ENCODE measurements at places on chromosomes 3 and 15.

DNA sequence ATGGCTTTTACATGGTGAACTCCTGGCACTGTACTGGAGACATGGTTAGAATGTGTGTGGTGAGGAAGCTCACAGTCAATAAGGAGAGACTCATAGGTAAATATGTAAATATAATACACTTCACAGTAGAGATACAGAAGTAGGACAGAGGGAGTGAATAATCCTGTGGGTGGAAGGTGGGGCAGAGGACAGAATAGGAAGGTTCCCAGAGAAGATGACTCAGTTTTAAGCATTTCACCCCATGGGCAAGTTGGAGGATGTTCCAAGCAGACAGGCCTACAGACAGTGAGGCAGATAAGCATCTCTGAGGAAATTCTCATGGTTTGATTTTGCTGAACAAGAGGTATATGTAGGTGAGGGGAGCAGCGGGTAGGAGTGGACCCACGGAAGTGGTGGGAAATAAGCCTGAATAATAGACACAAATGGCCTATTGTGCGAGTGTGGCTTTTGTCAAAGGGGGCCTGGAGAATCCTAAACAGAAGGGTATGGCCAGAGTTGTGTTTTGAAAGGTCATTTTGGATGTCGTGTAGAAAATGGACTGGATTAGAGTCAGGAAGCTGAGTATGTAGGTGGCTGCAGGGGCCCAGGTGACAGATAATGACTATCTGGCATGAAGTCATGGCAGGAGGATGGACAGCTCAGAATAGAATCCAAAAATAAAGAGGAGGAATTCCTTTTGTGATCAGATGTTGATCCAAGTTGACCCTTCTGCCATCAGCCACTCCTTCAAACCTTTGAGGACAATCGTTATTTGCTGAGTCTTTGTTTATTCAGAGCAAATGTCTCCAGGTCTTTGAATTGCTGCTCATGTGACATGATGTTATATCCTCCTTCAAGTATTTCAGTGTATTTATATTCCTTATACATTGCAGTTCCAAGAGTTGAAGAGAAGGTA is 97.3 kb upstream of the THRB start:
- DNase-seq = no peak

DNA sequence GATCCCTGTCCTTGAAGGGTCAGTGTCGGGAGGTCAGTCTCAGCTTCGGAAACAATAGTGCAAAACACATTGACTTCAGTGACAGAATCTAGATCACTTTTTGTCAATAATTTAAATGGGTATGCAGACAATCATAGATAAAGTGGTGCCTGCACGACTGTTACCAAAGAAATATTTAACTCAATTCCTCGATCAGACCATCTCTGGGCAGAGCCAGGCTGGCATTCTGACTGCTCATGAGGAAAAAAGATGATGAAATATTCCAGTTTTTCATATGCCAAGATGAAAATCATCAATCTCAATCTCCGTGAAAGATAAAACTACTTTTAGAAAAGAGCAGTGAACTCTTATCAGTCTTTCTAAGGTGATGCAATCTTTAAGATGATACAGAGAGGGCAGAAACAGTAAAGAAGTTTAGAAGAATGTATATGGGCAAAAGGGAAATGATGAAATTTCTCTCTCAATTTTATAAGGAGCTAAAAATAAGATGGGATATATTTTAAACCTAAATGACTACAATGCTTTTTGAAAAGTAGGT is 169.9 kb downstream of the WDR72 start:
- DNase-seq = no peak

GRCh38 chr3:30605005-30605404 is 1.4 kb upstream of the TGFBR2 start:
- DNase-seq = no peak

DNA sequence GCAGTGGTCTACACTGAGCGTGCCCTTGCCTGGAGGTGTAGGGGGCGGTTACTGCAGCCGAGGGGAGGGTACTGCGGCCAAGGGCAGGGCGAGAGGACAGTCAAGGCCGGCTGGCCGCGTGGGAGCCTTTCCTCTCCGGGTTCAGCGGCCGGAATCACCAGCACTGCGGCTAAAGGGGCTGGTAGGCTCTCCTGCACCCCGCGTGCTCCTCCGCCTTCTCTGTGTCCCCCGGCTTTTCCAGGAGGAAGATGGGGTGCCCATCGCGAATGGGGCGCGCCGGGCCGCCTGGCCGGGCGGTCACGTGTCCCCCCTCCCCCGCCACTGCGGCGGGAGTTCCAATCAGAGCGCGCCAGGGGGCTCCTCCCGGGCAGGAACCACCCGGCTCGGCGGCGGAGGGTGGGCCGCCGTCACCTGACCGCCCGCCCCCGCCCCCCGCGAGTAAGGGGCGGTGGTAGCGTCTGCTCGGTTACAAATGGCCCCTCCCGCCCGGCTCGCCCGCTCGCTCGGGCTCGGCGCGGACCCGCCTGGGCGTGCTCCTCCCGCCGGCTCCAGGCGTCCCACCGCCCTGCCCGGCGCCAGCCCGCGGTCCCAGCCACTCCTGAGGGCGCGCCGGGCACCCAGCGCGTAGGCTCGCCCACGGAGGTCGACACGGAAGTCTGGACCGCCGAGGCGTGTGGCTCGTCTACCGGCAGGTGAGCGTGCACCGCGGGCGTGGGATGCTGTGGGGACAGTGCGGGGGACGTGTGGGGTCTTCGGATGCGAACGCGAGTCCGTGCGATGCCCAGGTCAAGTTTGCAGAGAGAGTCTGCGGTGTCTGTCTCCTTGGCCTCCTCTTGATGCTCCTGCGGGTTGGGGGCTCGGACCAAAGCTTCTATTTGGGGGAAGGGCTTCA is 242.6 kb upstream of the TOPAZ1 start:
- DNase-seq = no peak

- DNase-seq = no peak
Observed at GRCh38 chr15:43241100-43241499, 20.3 kb upstream of the EPB42 start.

DNA sequence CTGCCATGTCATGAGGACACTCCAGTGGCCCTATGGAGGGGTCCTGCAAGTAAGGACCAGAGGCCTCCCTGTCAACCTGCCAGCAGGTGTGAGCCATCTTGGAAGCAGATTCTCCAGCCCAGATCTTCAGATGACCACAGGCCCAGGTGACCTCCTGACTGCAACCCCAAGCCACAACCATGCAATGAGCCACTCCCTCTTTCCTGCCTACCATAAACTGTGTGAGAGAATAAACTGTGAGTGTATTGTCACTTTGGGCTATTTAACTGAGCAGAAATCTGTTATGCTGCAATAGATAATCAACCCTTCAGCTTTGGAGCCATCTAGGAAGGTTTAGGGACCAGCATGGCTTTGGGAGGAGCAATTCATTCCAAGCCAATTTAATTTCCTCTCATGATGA is 367.9 kb downstream of the SHQ1 start:
- no peak for DNase-seq

DNA sequence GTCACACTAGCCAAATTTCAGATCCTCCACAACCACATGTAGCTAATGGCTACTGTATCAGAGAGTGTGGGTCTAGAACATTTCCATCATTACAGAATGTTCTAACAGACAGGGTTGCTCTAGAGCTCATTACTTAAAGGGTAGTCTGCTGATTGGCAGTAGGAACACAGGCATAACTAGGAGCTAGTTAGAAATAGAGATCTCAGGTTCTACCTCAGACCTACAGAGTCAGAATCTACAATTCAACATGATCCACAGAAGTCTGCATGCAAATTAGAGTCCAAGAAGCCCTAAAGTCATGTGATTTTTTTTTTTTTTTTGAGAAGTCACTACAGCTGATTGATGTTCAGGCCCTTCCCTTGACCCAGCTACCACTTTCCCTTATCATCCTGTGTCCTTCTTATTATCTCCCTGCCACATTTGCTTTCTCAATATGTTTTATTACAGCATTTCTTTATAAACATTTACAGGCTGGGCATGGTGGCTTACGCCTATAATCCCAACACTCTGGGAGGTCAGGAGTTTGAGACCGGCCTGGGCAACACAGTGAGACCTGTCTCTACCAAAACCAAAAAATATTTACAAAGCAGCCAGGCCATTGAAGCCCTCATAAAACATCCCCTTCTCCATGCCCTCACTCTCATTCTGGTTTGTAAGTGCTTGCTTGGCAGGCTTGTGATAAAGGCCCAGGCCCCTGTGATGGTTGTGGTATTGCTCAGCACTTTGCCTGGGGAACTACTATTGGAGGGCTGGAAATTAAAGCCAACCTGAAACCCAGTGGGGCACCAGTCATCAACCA is 3.8 kb upstream of the ABHD5 start:
- no peak for DNase-seq

GRCh38 chr3:124143047-124143446 is 151.1 kb upstream of the ROPN1 start:
- no peak for DNase-seq

DNA sequence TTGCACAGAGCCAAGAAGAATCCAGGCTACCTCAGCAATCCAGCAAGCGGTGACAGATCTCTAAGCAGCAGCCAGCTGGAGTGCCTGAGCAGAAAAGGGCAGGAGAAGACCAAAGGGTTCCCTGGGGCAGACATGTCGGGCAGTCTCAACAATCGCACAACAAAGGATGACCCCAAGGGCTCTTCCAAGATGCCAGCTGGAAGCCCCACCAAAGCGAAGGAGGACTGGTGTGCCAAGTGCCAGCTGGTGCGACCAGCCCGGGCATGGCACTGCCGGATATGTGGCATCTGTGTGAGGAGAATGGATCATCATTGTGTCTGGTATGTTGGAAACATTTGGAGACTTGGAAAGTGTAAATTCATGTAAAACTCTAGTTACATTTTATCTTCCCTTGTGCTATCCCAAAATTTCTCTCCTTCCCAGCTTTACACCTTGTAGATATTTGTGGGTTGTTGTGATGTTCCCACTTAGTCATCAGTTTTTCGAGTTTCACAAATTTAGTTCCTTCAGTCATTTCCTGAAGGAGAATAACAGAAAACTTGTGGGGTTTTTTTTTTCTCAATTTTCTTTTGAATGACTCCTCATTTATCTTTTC is 6.4 kb downstream of the ZDHHC23 start:
- DNase-seq = no peak

DNA sequence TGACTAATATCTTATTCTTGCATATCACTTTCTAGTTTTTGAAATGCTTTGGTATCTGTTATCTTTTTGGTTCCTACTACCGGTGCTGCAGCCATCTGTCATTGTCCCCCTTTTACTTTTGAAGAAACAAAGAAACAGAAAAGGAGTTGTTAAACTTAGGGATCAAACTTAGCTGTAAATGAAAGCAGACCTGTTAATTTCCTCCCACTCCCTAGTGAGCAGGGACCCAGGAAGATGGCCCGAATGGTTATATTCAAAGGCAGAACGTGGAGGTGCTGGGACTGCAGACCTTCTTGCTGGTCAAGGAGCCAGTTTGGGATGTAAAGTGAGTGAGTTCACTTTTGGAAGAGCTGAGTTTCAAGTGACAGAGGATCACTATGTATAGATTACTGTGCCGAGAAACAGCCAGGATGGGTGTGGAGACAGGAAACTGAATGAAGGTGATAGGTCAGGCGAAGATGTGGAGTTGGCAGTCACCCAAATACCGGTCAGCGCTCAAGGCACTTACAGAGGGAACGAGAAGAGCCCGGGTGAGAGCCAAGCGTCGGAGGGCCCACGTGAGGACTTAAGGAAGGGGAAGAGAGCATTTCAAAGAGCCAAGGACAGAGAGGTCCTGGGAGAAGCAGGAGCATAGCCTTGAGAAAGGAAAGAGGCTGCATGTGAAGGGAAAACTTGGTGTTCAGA is 20.1 kb downstream of the KBTBD8 start:
- peak; percentile 17 for DNase-seq

DNA sequence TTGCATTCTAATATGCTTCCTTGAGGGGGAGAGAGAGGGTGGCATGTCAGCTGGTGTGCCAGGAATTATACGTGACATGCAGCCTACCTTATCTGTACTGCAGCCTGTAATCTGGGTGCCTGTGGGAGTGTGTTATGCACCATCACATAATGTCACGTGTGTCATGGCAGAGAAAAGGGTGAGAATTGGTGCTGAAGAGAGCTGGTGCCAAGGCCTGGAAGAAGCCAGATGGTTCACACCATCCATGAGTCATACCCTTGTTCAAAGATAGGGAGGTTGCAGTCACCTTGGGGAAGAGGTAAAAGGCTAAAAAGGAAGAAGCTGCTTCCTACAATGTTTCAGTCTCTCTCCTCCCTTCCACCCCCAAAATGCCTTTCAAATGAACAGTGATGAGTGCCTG is 5.3 kb downstream of the BRPF1 start:
- no peak for DNase-seq

GRCh38 chr3:42670051-42670576 is 15.2 kb upstream of the KLHL40 start:
- DNase-seq = no peak

GRCh38 chr15:74955796-74956647 is 550 bp downstream of the RPP25 start:
- DNase-seq = peak; percentile 78

DNA sequence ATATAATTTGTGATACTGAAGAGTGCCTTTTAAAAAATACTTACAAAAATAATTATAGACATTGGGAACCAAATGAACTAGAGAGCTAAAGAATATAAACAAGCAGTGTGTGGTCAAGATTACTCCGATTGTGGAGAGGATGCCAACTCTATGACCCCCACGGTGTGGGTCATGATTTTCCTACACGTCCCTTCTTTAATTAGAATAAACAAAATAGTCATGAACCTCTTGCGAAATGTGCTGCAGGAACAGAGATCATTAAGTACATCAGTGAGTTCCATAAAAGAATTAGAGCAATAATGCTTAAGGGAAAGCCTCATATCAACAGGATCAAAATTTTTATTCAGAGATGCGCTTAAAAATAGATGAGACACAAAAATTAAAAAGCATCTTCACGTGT is 476.6 kb upstream of the ROBO1 start:
- DNase-seq = no peak

DNA sequence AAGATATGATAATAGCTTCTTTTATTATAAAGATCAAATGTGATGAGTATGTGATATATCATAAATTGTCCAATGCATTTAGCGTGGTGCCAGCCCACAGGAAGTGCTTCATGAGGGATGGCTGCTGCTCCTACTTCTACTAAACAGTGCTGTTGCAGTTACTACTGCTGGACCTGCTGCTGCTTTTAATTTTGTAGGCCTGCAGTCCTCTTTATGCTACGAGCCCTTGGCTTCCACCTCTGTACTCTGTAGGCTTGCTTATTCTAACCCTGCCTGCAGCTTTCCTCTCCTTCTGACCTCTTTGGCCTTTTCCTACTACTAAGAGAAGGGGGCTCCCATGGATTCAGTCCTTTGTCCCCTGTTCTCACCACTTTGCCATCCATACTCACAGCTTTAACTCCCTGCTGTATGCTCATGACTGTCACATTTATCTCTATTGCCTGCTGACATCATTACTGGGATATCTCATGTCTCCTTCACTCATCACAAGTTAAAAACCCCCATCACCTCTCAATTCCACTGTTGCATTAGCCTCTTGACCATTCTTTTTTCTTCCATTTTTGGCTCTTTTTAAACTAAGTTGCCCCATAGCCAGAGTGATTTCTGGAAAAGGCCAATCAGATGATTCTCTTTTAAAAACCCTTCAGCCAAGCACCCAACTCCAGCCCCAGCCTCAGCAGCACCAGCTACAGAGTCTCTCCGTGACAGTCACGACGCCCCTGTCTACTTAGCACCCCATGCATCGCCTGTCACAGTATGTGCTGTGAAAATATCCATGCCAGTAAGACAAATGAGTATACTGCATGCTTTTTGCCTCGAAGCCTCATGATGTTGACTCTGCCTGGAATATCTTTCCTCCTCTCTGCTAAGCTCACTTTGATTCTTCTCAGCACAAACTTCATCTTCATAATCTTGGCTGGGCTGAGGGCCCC is 56.3 kb downstream of the PLCL2 start:
- no peak for DNase-seq

GRCh38 chr15:89007989-89008388 is 80.3 kb upstream of the ABHD2 start:
- DNase-seq = no peak

- DNase-seq = no peak
Observed at GRCh38 chr15:36499412-36500389, 79.7 kb upstream of the CDIN1 start.

Measured in NAMALWA (cell line).